Lower lobe of right lung (tissue), 2 donors: ENCODE measurements at places on chromosomes 1 and 21. TPM values are rescaled to one million over a fixed set of nuclear protein-coding genes. Genes with fewer than 3 reads are reported as not detected.

The RPTN gene
- total RNA-seq = not detected

The MPL gene
- 0.65 TPM for total RNA-seq

The LCE1C gene
- not detected for total RNA-seq

The TFF3 gene
- 19.0 TPM for total RNA-seq

The LCE1A gene
- total RNA-seq = not detected

The SYTL1 gene
- total RNA-seq = 29.3 TPM

The CASZ1 gene
- total RNA-seq = 47.5 TPM

The VSIG8 gene
- 0.35 TPM for total RNA-seq

DNA sequence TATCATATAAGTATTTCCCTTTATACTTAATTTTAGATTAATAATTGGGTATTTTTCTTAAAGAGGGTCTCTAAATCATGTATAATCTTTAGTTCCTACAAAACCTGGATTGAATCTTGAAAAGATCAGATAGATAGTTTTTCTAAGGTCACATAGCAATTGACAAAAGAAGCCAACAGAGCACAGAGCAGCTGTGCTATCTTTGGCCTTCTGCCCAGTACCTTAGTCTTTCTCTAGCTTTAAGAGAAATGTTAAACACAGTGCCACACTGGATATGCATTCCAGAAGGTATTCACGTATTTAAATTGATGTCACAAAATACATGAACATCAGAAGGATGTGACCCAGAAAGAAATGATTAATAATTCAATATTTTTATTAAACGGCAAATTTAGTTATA is 86.8 kb downstream of the C21orf91 start:
- no peak for DNase-seq

DNA sequence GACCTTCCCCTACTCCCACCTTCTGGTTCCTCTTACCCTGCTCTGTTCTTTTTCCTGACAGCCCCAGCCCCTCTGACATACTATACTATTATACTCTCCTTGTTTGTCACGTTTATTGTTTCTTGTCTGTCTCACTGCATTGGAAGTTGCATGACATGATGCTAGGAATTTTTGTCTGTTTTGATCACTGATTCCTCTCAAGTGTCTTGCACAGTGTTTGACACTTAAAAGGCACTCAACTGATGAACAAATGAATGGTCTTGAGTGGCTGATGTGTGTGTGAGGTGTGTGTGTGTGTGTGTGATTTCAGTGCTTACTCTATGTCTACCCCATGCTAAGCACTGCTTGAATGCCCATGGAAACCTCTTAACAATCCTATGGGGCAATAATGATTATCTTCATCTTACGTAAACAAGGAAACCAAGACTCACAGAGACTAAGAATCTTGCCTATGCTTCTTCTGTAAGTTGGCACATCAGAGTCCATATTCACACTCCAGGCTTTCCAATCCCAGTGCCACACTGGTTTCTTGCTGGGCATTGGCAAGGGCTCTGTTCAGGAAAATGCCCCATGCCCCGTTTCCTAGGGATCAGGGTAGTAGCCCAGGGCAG is 59.7 kb downstream of the ATP1A1 start:
- no peak for DNase-seq

DNA sequence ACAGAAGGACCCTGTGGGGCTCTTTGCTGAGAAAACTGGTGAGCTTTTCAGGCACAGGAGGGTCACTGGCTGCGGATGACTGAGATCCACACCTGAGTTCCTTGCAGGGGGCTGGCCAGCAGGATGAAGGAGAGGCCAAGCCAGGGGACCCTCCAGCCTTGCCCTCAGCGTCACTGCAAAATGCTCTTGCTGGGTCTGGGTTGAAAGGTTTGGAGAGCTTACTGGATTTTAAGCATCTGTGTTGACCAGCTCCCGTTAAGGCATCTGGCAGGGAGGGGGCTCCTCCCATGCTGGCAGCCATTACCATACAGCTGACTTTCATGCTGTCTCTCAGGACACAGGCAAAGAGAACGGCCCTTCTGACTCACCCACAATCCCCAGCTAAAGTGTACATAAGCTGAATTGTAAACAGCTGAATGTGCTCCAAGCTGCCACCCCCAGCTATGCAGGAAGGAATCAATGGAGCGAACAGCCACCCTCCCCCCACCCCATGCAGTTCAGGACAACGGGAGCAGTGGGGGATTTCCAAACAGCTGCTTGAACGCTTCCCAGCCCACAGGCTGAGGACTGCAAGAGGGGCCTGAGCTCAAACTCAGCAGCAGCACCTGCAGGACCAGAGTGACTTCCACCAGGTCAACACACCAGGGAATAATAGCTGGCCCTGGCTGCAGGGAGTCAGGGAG is 21.3 kb upstream of the A3GALT2 start:
- DNase-seq = no peak

GRCh38 chr1:200172311-200172710 is 144.8 kb downstream of the NR5A2 start:
- DNase-seq = no peak

DNA sequence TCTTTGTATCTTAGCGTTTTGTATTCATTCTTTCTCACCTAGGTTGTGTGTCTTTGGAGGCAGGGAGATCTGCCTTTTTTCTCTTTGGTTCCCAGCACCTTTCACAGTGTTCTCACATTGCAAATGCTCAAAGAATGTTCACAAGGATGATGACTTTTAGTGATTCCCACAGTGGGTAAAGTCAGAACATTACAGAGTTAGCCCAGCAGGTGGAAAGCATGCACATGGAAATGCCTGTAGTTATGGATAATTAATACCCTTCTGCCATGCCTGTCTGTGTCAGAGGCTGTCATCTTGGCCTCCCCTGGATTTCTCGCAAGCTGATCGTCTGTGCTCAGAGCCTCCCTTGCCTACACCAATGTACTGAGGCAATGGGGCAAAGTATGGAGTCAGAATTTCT is 458.9 kb downstream of the LMO4 start:
- DNase-seq = no peak

GRCh38 chr1:224180783-224181452 is 2.1 kb upstream of the DEGS1 start:
- DNase-seq = no peak

- no peak for DNase-seq
Observed at GRCh38 chr1:202343652-202344349, 2.1 kb upstream of the UBE2T start.

GRCh38 chr1:74199504-74199903 is 1.5 kb downstream of the FPGT start:
- no peak for DNase-seq

- DNase-seq = no peak
Observed at GRCh38 chr1:221274373-221274772, 395.1 kb downstream of the HLX start.

- DNase-seq = no peak
Observed at GRCh38 chr21:25565272-25566211, 41.7 kb downstream of the MRPL39 start.

GRCh38 chr21:38229260-38229877 is 27.4 kb upstream of the KCNJ15 start:
- DNase-seq = no peak

- no peak for DNase-seq
Observed at GRCh38 chr1:53754484-53755312, 15.7 kb upstream of the GLIS1 start.

DNA sequence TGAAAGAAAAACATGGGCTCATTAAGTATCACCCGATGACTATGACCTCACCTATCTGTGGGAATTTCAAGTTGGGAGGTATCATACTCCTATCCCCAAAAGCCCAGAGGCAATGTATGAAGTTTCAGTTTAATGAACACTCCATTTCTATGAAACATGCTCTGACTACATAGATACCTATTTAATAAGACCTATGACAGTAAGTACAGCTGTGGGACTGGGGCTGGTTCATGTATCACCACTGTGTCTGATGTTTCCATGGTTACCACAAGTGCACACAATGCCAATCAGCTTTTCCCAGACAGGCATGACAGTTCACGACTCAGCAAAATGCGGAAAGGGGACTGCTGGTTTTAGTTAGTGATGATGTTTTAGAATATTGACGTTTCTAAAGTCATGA is 167.7 kb downstream of the SIPA1L2 start:
- no peak for DNase-seq

DNA sequence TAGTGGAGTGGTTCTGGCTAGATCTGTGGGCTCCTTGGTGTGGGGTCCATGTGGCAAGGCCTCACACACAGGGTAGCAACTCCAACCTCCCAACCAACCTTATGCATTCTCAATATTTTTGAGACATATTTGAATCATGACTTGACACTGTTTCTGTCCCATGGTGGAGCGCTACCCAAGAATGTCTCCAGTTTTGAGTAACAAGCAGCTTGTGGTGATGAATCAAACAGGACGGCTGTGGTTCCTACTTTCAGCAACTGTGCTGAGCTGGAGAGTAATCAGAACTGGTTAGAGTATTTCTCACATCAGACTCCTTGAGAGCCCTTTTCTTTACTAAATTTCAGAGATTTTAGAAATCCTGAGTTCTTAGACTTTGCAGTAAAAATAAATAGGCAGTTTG is 3.1 kb downstream of the LCE3D start:
- no peak for DNase-seq

- no peak for DNase-seq
Observed at GRCh38 chr1:155253797-155254196, 1.5 kb downstream of the ENTREP3 start.

- DNase-seq = no peak
Observed at GRCh38 chr1:58158506-58159433, 387.8 kb downstream of the OMA1 start.

DNA sequence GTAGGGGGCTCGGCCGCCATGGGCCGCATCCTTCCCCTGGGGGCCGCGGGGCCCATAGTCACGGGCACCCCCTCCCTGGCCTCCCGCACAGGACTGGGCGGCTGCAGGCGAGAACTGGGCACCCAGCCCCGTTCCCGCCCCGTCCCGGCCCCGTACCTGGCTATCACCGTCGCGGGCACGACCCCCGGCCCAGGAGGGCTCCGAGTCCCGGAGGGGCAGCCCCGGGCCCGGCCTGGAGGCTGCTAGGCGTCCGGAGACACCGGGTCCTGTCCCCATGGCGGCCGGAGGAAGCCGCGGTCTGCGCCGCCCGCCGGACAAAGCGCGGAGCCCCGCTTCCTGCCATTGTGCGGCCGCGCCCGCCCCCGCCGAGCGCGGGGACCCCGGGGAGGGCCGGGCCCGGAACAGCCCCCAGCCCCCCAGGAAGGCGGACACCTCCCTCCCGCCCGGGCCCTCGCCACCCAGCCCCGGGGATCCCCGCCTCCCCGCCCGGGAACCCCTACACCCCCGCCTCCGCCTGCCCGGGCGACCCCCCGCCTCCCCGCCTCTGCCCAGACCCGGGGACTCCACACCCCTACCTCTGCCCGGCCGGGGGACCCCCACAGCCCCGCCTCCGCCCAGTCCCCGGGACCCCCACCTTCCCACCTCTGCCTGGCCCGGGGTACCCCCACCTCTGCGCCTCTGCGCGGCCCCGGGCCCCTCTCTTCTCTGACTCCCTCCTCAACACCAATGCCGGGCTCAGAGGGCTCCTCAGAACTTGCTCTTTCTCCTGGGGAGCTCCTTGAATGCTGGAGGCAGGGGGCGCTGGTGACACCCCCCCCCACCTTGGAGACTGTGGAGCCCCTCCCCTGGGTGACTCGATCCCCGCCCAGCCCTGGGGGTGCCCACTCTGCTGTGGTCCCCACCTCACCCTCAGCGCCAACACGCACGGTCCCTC is 6.0 kb downstream of the PLEKHG5 start:
- DNase-seq = no peak

DNA sequence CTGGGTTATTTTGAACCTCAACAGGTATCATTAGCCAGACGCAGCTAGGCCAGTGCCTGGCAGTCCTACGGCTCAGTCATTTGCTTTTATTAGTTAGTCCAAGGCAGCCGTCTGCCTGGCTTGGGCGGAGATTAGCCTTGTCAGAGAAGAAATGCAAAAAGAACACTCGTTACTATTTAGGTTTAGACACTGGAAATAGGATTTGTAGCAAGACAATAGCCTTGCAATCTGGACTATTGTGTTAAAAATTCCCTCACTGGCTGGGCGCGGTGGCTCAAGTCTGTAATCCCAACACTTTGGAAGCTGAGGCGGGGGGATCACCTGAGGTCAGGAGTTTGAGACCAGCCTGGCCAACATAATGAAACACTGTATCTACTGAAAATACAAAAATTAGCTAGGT is 11.0 kb upstream of the PRKCZ start:
- no peak for DNase-seq

DNA sequence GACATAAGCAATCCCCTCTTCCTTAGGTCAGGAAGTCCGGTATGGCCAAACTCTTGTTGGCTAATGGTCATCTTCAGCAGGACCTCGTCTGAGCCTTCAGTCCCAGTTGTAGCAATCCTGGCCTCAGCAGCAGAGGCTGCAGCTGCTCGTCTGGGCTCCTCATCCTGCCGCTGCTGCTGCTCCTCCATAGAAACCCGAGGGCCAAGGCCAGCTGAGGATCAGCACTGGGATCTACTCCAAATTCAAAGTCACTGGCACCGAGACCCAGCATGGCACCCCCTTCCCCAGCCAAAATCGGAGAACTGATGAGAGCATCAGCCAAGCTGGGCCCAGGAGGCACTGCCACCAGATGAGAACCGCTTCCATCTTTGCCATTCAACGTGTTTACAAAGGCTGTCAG is 6.3 kb upstream of the CLDN14 start:
- DNase-seq = no peak

DNA sequence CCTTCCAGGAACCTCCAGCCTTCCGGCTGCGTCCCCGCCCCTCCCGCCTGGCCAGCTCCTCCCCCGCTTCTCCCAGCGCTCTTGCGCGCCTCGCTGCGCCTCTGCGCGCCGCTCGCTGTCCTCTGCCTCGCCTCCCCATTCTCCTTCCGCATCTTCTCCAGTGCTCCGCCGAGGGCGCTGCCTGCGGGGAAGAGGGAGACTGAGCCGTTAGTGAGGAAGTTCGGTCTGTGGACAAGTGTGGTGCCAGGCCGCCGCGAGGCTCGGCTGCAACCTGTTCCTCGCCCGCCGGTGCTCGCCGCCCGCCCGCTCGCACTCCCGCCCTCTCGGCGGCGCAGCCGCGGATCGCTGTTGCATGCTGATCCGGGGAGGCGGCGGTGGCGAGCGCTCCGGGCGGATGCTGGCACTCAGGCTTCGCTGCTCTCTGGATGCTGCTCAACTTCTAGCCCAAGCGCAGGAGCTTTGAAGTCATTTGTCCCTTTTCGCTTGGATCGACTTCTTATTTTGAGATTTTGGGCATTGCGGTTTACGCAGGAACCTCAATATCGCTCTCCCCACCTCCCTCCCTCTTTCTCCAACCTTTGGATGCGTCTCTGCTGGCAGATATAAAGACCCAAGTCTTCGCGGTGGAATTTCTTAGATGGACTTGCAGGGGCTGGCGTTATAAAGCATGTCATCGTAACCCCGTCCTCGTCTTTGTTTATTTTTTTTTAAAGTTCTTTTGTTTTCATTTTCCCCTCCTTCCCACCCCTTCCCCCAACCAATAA is 614 bp upstream of the CACNA1E start:
- peak; percentile 69 for DNase-seq

DNA sequence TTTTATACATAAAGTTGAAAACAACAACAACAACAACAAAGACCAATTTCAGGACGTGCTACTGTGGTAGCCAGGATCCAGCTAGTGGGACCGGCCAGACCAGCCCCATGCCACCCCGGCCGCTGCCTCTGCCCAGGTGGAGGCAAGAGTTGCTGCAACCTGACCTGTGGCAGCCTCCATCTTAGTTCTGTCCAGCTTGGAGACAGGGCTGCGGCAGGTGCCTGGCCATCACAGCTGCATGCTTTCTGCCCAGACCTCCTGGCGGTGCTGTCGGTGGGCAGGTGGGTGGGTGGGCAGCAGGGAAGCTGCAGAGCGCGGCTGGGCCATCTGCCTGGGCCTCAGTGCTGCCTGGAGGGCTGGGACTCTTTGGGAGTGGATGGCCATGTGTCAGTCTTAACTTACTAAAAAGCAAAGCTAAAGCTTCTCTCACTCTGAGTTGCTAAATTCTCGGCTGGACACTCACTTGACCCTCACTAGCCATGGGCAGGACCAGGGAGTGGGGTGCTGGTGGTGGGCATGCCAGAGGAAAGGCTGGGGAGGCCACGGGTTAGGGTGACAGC is 38.6 kb downstream of the KIAA1614 start:
- no peak for DNase-seq
